ENCODE measurements at places on chromosomes 5 and 9.
A peak's percentile ranks its signal among the peaks of the same experiment; 100 is the strongest.

GRCh38 chr5:6623941-6624340 is 8.9 kb downstream of the NSUN2 start:
- no peak for DNase-seq

DNA sequence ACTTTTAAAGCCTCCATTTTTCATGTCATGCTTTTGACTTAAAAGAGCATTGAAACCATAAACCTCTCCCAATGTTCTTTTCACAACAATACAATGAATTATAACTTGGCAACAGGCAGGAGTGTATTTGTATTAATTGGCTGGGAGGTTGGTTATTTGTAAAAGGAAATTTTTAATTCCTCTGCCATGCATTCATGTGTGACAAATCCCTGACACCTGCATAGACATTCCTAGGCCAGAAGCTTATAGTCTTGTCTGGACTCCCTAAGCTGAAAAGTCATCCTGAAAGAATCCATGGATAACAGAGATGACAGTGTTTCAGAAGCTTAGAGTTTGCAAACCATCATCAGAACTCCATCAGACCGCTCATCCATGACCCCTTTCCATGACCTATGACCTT is 76.3 kb upstream of the PTGER4 start:
- DNase-seq, result no peak

DNA sequence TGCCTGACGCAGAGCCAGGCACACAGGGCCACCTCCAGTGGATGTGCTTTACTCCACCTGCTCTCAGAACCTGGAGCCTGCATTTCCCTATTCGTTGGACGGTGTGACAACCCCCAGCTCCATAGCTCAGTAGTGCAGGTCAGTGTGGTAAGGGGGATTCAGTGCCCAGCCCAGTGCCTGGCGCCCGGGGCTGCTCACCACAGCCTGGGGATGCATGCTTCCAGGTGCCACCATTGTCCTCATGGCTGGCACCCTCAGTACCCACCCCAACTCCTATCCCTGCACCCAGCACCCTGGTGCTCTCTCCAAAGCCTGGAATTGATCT is 32.8 kb upstream of the ADAMTS2 start:
- no peak for DNase-seq

- DNase-seq, result no peak
These were observed 201.2 kb downstream of the EBF1 start for GRCh38 chr5:158898185-158899177.

- no peak for DNase-seq
These were observed 329.5 kb downstream of the ICE1 start for GRCh38 chr5:5751987-5752386.

- no peak for DNase-seq
These were observed 517.8 kb downstream of the IRX1 start for GRCh38 chr5:4113426-4113825.

DNA sequence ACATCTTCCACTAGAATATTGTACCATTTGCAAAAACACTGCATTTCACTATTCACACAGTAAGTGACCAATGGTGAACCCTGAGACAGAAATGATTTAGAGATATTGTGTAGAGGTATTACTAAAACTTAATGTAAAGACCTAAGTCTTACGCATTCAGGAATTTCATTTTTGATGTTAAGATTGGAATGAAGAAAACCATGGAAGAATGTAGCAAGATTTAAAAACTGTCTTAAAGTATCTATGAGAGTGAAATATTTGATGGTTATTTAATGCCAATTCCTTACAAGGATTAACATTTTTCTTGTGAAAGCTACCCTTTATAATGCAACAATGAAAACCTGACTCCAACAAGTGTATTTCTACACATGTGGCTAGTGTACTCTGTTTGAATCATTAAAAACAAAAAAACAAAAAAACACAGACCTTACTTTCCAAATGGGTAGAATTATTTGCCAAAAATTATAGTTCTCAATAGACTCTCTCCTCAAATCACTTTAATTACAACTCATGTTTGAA is 172.0 kb downstream of the NNT start:
- no peak for DNase-seq

GRCh38 chr5:77024490-77024889 is 5.7 kb upstream of the AGGF1 start:
- no peak for DNase-seq

- no peak for DNase-seq
These were observed 31.6 kb downstream of the TAF11L14 start for GRCh38 chr5:17665836-17666235.

- DNase-seq, result no peak
These were observed 50.6 kb downstream of the MELK start for GRCh38 chr9:36623280-36623679.

- DNase-seq, result no peak
These were observed 33.7 kb downstream of the FAT2 start for GRCh38 chr5:151557466-151557865.

- DNase-seq, result no peak
These were observed 104.5 kb downstream of the RGS3 start for GRCh38 chr9:113568081-113568435.

GRCh38 chr9:133558191-133559126 is 24.0 kb downstream of the ADAMTSL2 start:
- DNase-seq, result no peak

DNA sequence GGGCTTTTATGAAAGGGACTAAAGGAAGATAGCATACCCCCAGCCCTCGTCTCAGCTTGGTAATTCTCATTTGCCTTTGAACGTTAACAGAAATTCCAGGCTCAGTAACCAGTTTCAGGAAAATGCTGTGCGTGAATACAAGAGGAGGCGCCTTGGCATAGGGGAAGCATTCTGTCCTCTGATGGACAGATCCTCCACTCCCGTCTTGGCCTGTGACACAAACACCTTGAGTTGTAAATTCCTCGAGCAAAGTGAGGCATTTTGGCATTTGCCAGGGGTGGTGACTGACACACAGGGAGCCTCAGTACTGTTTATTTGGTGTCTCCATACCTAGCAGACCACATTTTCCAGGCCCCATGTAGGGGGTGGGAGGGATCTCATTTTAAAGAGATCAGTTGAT is 44.8 kb downstream of the APTX start:
- no peak for DNase-seq

DNA sequence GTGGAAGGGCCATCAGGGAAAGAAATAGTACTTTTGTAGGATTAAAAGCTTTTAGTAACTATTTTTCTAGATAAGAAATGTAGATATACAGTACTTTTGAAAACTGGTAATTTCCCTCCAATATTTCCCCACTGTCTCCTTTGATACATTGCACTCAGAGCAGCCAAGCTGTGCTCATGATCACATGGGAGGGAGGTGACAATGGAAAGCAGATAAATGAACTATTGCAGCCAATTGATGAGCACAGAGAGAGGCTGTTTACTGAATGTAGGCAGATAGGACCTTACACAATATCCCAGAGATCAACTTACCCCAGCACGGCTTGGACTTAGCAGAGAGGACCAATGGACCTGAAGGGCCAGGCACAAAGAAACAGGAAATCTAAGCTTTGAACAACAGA is 178.0 kb upstream of the NREP start:
- no peak for DNase-seq

DNA sequence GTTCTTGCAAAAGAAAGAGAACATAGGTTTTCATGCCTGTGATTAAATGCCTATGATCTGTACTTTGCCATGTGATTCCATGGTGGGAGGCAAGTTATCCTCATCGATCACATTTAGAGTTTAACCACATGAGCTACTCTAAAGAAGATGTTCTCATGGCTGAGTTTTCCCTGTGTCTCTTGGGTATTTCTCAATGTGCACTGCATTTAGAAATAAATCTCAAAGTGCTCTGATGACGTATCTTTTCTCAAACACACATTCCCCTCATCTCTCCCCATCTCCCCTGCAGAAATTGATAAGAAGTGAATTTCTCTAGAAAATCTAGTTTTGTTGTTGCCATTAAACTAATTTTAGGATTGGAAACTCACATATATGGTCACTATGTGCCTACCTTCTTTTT is 282.2 kb downstream of the SEMA5A start:
- no peak for DNase-seq

GRCh38 chr5:124906339-124907097 is 160.1 kb upstream of the ZNF608 start:
- no peak for DNase-seq

DNA sequence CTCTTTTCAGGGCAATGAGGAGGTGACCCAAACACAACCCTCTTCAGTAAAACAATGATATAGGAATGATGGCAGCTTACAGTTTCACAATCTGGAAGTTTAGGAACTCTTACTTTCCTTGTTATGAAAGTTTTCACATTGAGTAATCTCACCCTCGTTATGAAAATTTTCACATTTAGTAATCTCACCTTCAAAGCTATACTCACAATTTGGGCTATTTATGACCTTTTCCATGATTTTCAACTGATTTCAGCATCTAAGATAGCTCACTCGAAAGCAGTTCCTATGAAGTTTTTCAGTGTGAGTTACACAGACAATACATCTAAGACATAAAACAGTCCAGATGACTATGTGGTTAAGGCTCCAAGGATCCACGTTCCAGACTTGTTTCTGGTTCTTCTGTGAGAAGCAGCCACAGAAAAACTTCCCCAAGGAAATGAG is 57.1 kb downstream of the FOXD1 start:
- no peak for DNase-seq

GRCh38 chr9:7523426-7524043 is 276.0 kb downstream of the DMAC1 start:
- no peak for DNase-seq

DNA sequence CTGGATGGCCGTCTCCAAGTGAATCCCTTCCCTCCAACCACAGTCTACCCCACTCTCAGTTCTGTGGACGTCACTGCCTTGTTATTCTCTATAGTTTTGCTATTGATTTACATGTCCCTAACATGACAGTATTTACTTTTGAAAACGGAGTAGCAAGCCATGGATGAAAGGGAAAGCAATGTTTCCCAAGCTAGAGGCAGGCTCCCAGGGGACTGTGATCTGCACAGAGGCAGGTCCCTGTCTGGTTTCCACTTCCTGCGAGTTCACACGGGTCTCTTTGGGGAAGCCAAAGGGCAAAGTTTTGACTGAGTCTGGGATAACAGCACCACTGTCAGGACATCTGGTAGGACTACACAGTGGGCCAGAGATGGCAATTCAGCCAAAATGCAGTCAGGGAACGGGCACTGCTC is 12.7 kb downstream of the C9orf153 start:
- peak; percentile 4 for DNase-seq

- DNase-seq, result no peak
These were observed 135.9 kb upstream of the MARCHF11 start for GRCh38 chr5:16315501-16315900.

- DNase-seq, result no peak
These were observed 25.9 kb upstream of the BOD1 start for GRCh38 chr5:173642191-173642816.
